ENCODE measurements at places on chromosomes 2 and 18.

DNA sequence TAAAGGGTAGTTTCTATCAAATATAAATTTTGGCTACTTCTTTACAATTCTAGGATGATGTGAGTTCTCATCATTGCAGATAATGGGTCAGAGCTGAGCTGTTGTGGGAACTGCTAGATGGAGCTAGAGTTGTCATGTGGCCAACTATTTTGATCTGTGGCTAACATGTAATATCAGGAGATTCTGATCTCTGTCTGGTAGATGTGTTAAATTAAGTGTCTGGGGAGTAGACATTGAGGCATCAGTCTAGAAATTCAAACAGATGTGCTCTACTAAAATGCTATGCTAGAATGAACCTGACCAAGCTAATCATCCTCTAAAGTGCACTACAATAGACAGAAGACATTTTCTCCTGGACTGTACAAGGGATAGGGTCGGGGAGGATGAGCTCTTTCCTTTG is 30.3 kb upstream of the DARS1 start:
- no peak for DNase-seq

DNA sequence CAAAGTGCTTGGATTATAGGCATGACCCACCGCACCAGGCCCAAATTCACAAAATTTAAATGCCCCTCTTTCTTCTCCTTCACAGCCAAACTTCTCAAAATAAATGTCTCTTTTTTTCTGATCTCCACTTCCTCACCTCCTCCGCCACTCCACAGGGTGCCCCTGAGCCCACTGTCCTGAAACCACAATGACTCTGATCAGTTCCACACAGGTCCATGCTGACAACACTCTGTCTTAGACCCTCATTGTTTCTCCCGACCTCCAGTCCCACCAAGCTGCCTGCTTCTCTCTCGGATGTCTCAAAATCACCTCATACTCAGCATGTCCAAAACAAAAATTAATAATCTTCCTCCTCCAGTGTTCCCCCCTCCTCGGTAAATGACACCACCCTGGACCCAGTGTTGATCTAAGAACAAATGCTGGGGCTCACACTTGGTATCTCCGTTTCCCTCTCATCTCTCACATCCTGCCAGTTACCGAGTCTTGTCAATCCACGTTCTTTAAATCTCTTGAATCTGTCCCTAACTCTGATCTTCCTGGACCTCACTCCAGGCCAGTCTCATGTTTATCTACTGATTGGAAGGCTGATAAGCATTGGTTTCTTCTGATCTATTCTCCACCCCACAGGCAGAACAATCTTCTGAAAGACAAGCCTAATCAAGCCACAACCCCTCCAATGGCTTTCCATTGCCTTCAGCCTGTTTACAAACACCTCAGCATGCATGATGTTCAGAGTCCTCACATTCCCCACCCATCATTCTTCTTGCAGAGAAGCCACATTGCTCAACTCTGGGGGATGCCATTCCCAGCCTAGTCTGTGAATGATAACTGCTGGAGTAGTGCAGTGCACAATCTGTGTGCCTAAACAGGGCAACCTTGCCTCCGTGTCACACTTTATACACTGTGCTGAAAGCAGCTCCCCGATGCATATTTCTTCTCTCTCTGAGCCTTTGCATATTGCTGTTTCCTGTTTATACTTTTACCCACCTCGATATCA is 12.4 kb upstream of the ANKRD44 start:
- DNase-seq: no peak

DNA sequence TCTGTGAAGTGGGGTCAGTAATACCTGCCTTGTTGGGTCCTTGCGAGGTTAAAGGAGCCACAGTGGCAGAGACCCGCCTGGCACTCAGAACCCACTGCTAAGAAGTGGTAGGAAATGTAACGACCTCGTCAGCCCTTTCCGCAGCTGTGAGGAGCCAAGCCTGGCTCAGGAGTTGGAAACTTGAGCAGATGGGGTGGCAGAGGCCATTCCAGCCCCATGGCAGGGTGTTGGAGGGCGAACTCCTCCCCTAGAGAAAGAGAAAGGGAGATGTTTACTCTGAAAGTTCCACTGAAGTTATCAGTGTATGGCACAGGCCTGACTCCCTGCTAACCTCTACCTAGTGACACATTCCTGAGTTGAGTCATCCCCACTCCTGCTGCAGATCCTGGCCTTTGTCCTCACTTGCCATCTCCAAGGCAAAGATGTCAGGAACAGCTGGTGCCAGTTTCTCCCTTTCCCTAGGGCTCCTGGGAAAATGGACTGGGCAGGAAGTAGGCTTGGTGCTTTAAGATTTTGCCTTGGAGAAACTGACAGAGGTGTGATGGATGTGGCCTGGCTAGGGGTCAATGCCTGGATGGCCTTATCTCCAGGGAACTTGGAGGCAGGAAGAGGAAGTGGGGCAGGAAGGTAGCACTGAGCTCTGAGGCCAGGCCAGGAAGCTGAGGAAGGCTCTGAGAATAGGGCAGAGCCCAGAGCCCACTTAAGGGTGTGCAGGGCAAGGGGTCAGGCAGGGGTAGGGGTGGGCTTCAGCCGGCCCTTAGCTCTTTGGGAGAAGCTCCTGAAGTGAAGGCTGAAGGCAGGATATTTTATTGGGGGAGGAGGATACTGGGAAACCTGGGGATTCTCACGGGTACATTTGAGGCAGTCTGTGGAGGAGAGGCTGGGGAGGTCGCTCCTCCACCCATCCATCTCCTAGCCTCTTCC is 888 bp downstream of the VAMP5 start:
- DNase-seq: no peak

DNA sequence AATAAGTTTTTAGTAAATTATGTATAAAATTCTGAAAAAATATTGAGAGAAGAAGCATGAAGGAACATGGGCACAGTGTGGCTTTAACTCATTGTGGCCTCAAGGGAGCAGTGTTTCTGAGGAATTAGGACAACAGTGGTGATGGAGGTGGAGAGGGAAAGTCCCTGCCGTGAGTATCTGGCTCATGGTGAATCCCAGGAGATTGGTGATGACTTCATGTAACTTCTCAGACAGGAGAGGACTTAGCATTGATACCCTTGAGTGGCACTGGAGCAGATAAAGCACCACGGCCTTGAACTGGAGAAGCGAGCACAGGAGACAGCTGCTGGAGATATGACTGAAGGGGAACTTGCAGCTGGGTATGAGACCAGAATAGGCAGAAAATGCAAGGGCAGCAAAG is 35.0 kb upstream of the LRP1B start:
- DNase-seq: peak; percentile 5

- no peak for DNase-seq
Measured at GRCh38 chr2:85319796-85320195, 8.0 kb downstream of the TGOLN2 start.

GRCh38 chr2:50260886-50261285 is 771.0 kb downstream of the NRXN1 start:
- DNase-seq: no peak

DNA sequence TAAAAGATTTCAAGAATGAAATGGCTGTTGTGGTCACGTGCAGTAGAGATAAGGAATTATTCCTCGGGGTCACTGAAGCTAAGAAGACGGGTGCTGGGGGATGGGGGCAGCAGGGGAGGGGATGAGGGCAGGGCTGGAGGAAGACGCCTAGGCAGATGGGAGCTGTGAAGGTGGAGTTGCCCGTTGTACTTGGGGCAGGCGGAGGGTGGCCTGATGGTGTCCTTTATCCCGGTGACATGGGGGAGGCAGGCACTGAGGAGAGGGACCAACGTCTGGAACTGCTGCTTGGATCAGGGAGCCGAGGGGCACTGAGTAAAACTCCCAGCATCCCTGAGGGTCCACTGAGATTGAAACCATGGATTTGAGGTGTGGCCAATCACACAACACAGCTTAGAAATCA is 64.9 kb downstream of the ZCCHC2 start:
- no peak for DNase-seq

GRCh38 chr2:128281852-128282245 is 36.8 kb downstream of the HS6ST1 start:
- DNase-seq: no peak

GRCh38 chr2:3617198-3617890 is 22.4 kb downstream of the COLEC11 start:
- no peak for DNase-seq

DNA sequence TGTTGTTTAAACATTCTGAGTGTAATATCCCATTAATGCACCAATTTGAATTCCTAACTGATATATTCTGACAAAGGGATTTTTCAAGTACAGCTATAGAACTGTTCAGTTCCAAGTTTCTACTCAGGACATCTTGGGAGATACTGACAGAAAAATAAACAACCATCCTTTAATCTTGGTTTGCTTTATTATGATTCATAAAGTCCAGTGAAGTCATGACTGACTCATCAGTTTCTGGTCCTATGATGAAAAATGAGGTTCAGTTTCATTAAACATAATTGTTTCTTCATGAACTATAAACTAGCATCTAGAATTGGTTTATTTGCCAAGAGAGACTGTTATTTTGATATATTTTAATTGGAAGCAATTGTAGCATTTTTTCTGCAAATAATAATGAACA is 896.2 kb downstream of the CCDC85A start:
- no peak for DNase-seq

GRCh38 chr2:113872201-113872600 is 17.7 kb upstream of the ACTR3 start:
- no peak for DNase-seq

GRCh38 chr18:75183524-75183923 is 25.4 kb downstream of the PTGR3 start:
- no peak for DNase-seq

GRCh38 chr18:42659187-42659586 is 456.3 kb downstream of the RIT2 start:
- DNase-seq: no peak

DNA sequence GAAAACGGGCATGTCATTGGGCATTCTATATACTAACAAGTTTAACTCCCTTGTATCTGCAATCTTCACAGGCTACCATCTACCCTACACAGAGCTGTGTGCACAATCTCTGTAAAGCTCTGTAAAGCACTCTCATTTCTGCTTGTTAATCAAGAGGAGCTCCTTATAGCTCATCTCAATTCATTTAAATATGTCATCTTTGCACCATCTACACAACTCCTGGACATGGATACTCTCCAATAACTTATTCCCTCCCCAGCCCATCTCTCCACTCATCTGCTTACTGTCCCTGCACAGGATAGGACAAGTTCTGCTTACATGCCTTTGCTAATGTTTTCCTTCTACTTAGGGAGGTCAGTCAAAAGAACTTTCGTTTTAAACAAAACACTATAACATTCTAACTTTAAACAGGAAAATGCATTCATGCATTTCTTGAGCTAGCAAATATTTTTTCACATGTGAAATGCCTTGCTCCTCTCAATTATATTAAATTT is 61.4 kb downstream of the DPP4 start:
- no peak for DNase-seq

DNA sequence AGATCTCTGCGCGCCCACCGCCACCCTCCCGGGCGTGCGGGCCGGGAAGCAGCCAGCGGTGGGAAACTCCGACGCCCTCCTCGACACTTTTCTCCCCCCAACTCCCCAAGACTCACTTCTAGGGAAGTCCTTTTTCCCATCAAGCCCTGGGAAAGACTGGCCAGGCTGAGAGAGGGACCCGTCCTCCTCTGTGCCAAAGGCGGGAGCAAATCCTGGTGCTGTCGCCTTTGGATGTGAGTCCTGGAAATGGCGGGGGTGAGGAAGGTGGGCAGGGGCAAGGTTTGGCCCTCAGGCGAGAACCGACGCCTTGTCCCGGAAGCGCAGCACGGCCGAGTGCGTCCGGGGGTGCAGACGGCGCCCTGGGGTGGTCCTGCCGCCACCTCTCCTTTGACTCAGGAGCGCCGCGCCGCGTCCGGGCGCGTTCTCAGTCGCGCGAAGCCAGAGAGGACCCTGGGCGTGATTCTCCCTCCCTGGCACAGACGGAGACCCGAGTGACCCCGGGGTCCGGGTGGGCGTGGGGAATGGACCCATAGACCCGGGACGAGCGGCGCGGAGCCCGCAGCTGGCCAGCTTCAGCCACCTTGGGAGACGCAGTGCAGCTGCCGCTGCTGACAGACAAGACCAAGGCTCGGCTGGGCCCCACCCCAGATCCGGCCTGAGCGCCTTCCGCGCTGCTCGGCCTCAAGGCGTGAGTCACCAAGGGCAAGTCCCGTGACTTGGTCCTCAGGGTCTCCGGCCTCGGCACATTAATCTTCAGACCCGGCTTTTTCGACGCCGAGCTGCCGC is 3.5 kb upstream of the LBX2 start:
- DNase-seq: peak; percentile 79

DNA sequence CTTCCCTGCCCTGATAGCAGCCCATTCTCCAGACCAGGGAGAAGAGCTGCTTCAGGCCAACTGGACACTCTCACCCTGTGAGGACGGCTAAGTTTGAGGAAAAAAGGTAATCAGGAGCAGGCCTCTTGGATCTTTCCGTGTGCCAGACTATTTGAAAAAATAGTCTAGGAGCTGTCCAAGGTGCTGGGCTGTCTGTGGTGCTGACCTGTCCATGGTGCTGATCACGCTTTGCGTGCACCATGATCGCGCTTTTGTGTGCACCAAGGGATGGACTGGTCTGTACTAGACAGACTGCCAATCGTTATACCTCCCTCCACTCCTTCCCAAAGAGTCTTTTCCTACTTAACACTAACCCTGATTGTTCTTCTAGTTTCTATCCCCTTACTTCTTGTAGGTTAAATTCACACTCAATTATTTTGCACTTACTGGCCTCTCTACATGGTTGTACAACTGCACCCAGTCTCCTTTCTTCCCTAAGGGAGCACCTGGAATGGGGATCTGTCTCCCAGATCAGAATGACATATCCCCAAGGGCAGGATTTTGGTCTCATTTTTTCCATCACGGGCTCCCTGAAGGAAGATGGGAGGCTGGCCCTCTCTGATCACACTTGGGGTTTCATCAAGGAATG is 295.4 kb downstream of the CELF4 start:
- DNase-seq: peak; percentile 51

DNA sequence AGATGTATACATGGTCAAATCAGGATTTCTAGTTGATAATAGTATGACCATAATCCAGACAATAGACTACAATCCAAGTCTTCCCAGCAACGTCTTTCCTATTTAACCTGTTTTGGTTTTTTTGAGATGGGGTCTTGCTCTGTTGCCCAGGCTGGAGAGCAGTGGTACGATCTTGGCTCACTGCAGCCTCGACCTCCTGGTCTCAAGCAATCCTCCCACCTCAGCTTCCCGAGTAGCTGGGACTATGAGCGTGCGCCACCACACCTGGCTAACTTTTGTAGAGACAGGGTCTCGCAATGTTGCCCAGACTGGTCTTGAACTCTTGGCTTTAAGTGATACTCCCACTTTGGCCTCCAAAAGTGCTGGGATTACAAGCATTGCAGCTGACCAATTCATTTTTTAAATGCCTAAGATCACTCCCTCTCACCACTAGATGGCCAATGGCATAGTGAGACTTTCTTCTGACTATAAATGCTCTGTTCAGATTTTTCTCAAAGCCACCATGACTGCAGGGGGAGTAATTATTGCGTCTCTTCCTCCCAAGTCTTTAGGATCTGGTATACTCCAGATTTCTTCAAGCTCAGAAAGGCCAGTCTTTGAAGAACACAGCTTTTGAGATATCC is 47.6 kb downstream of the HNRNPLL start:
- peak; percentile 50 for DNase-seq

Data from hematopoietic multipotent progenitor cell treated with erythropoietin and hydrocortisone succinate and interleukin-3 and kit ligand, for 8 days (in vitro differentiated cells).